ENCODE measurements at places on chromosomes 6 and 20.

DNA sequence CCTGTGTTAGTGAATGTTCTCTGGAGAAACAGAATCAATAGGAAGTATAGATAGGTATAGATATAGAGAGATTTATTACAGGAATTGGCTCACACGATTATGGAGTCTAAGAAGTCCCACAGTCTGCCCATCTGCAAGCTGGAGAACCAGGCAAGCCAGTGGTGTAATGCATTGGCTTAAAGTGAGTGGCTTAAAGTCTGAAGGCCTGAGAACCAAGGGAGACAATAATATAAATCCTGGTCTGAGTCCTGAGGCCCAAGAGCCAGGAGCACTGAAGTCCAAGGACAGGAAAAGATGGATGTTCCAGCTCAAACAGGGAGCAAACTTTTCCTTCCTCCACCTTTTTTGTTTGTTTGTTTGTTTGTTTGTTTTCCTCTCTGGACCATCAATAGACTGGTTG lies 131.2 kb upstream of the LRFN2 start:
- DNase-seq: no peak

GRCh38 chr6:39310542-39310941 lies 3.7 kb downstream of the KCNK17 start:
- DNase-seq: no peak

DNA sequence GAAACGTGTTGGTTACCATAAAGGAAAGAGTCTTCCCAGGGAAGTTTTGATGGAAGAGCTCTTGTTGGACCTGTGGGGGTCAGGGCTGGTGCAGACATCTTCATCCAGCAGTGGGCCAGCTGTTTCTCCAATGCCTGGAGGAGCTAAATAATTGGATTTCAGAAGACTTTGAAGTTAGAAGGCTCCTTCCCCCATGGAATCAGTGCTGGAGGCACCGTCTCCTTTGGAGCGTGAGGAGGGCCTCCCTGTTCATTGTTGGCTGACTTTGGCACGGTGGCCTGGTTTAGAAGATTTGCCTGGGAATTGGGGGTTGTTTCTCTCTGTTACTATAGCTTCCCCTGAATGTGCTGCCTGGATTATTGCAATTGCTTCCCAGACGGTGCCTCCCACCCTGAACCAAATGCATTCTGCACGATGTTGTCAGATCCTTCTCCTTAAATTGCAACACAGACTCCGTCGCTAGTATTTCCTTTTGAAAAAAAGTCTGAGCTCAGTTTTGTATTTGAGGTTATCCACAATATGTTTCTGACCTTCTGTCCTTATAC lies 27.7 kb upstream of the KCNG1 start:
- no peak for DNase-seq

DNA sequence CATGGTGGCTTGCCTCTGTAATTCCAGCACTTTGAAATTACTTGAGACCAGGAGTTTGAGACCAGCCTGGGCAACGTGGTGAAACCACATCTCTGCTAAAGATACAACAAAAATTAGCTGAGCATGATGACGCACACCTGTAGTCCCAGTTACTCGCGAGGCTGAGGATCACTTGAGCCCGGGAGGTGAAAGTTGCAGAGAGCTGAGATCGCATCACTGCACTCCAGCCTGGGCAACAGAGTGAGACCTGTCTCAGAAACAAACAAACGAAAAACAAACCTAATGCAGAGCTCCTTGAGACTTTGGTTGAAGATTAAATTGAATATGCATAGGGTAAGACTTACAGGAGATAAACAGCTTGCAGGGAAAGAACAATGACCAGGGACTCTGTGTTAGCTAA lies 80.8 kb downstream of the SCAF8 start:
- no peak for DNase-seq

- no peak for DNase-seq
Measured at GRCh38 chr6:3789896-3790558, 38.5 kb upstream of the PXDC1 start.

DNA sequence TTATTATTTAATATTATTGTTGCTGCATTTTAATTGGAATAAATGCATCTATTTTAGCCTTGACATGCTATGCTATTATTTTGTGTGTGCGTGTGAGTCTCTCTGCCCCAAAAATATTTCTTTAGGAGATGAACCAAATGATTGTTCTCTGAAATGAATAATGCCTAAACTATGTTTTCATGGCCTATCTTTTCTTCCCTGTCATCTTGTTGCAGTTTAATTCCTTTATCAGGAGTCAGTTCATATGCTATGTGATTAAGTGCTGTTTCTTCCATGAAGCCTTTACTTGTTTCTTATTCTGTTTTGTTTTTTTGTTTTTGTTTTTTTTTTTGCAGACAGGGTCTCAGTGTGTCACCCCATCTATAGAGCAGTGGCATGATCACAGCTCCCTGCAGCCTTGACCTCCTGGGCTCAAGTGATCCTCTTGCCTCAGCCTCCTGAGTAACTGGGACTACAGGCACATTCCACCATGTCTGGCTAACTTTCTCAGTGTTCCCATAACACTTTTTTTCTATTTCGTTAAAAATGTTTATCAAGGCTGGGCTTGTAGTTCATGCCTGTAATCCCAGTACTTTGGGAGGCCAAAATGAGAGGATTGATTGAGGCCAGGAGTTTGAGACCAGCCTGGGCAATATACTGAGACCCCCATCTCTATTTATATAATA lies 25.7 kb downstream of the TPX2 start:
- no peak for DNase-seq

DNA sequence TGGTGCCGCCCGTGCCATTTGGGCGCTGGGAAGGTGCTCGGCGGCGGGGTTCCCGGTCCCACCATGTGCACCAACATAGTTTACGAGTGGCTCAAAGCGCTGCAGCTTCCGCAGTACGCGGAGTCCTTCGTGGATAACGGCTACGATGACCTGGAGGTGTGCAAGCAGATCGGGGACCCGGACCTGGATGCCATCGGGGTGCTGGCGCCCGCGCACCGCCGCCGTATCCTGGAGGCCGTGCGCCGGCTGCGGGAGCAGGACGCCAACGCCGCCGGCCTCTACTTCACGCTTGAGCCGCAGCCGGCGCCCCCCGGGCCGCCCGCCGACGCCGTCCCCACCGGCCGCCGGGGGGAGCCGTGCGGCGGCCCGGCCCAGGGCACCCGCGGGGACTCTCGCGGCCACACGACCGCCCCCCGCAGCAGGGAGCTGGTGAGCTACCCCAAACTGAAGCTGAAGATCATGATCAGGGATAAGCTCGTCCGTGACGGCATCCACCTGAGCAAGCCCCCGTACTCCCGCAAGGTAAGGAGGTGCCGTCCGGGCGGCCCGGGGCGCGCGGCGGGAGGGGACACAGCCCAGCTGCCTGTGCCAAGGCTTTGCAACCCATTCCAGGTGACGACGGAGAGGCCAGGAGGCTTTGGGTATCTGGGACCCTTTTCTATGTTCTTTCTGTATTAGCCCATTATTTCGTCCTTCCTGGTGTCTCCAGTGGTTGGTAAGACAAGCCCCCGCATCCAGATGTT lies 547 bp downstream of the SAMD5 start:
- no peak for DNase-seq

- no peak for DNase-seq
Measured at GRCh38 chr6:127383988-127384387, 40.6 kb upstream of the ECHDC1 start.

DNA sequence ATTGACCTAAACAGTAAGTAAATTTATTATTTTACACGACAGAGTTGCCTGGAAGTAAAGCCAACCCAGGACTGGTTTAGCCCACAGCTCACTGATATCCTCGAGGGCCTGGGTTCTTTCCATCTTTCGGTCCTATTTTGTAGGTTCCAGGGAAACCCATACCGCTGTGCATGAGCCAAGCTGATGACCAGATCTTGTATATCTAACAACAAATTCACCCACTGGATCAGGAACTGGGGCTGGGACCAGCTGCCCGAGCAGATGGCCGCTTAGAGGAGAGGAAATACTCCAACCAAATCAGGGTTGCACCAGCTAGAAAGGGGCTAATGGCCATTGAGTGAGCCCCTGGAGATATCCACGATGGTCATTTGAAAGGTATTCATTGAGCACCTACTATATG lies 139.2 kb downstream of the BACH2 start:
- DNase-seq: no peak

DNA sequence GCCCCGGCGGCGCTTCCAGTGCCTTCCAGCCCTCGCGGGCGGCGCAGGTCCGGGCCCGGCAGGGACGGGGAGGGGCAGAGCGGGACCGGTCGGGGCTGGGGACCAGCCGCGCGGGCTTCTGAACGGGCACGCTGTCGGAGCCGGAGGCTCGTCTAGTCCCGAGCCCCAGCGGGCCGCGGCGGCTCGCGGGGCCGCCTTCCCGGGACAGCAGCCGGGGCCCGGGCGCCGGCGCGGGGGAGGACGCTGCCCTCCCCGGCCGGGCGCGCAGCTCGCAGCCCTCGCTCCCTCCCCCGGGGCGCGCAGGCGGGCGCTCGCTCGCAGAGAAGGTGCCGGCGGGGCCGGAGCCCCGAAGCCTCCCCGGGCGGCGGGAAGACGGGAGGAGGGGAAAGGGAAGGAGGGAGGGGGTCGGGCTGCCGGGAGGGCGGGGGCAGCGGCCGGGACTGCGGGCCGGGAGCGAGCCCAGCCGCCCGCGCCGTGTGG lies 696 bp upstream of the SIRPA start:
- no peak for DNase-seq

DNA sequence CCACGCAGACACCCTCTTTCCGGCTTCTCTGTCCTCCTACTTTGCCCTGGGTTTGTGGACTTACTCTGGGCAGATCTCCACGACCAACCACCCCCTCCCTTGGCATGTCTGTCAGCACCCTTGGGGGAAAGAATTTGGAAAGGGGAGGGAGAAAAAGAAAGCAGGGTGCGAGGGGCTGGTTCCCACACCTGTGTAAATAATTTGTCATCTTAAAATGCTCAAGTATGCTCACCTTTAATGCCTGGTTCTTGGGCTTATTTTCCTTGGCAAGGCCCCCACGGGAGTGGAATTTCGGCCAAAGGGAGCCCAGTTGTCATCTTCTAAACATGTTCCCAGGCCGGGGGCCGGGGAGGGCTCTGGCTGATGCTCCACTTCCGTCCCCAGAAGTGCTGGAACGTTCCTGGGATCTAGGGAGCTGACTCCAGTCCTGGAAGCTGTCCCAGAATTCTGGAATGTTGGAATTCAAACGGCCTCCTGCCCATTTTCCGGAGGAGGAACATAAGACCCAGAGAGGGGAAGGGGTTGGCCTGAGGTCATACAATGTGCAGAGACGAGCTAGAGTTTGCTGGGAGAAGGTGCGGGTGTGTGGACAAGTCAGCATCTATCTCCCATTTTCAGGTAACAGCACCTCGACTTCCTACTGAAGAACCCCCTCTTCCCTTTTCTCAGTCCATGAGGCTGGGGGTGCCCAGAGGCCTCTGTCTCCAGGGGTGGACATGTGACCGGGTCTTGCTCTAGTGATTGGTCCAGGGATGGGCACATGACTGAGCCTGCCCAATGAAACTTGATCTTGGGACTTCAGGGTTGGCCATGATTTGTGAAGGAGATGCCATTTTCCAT lies 122.3 kb downstream of the CEBPB start:
- DNase-seq: no peak

GRCh38 chr20:52349806-52350205 lies 158.2 kb upstream of the ZFP64 start:
- no peak for DNase-seq

GRCh38 chr20:63951398-63952209 lies 4.6 kb downstream of the UCKL1 start:
- no peak for DNase-seq

DNA sequence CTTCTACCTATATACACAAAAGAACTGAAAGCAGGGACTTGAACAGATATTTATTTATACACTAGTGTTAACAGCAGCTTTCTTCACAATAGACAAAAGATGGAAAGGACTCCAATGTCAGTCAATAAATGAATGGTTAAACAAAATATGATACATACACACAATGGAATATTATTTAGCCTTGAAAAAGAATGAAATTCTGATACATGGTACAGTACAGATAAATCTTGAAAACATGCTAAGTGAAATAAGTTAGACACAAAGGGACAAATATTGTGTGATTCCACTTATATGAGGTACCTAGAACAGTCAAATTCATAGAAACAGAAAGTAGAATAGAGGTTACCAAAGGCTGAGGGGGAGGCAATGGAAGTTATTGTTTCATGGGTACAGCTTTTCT lies 79.8 kb upstream of the ADTRP start:
- DNase-seq: no peak

GRCh38 chr20:48313324-48313723 lies 514.5 kb downstream of the PREX1 start:
- no peak for DNase-seq

GRCh38 chr6:118382126-118382525 lies 166.0 kb upstream of the PLN start:
- no peak for DNase-seq

DNA sequence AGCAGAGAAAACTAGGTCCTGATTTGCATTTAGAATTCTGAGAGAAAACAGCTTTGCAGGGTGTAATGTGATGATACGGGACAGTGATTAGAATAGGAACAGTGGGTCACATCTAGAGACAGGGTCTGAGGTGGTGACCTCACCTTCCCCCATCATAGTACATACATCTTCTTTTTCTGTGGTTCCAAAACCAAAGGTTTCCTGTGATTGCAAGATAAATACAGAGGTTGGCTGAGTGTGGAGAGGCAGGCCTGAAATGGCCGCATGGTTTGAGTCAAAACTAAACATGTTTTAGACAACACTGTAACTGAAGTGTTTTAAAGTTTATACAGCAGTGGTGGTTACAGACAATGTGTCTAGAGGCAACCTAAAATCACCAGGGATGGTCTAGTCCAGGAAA lies 10.4 kb upstream of the NT5DC1 start:
- no peak for DNase-seq

- DNase-seq: no peak
Measured at GRCh38 chr20:17797161-17797560, 97.4 kb downstream of the BANF2 start.

GRCh38 chr6:99498421-99498820 lies 16.8 kb downstream of the USP45 start:
- DNase-seq: no peak

DNA sequence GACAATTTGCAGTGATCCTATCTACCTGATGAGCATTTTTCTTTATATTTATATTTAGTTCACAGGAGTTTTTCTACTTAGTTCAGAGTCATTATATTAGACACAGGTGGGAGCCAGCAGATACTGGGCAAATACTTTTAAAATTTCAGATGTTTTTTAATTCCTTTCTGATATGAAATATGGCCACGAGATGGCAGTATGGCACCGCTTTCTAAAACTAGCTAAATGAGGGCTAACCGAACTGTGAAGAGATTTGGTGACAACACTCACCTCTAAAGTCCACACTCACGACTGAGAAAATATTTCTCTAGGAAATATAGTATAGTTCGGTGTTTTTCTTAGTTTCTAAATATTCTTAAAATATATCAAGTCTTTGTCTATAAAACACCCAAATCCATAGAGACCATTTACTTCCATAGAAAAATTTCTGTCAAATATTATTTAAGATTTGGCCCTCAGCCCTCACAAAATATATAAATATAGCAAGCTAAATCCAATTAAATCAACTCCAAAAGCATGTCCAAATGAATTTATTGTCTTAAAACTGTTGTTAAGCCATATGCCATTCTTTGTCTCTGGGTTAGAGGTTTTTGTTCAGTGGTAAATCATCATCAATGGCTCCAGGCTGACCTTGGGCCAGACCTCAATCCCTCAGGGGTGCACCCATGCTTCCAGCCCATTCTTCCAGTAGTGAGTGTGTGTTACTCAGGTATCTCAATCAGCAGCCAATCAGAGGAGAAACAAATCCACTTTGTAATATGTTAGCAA lies 63.6 kb downstream of the HUS1B start:
- peak; percentile 35 for DNase-seq

- DNase-seq: no peak
Measured at GRCh38 chr6:68046756-68047155, 588.3 kb upstream of the ADGRB3 start.

GRCh38 chr6:125983246-125983945 lies 2.9 kb upstream of the TRMT11 start:
- DNase-seq: no peak

Data from NCI-H1930 (cell line).